ENCODE measurements at places on chromosomes 4 and X. TPM values are rescaled to one million over a fixed set of nuclear protein-coding genes. Genes with fewer than 3 reads are reported as not detected.

Gene ADGRG4
- not detected for total RNA-seq

Gene GABRG1
- 0.09 TPM for total RNA-seq

Gene TCEAL6
- total RNA-seq, result not detected

Gene SLITRK4
- total RNA-seq, result 5.6 TPM

Gene CFAP99
- total RNA-seq, result 0.61 TPM

Data from endodermal cell (in vitro differentiated cells).